HepG2 (cell line): ENCODE measurements at places on chromosomes 11 and 22. TPM values are rescaled to one million over a fixed set of nuclear protein-coding genes. Genes with fewer than 3 reads are reported as not detected.

The UNC93B1 gene
- total RNA-seq, result 2.3 and 8.8 TPM in 2 replicates

The PAX6 gene
- 0.15 TPM in 1 of 2 replicates, not detected in the other for total RNA-seq

The PSMC3 gene
- 214 and 279 TPM in 2 replicates for total RNA-seq

The POU2AF2 gene
- not detected in 2 replicates for total RNA-seq

The TRPM5 gene
- total RNA-seq, result not detected in 2 replicates

The ART5 gene
- 0.52 and 0.93 TPM in 2 replicates for total RNA-seq

The DRD4 gene
- 0.13 TPM in 1 of 2 replicates, not detected in the other for total RNA-seq

The OR5D13 gene
- total RNA-seq, result not detected in 2 replicates

The FOXR1 gene
- not detected in 2 replicates for total RNA-seq

The FOLR2 gene
- not detected in 2 replicates for total RNA-seq

The EEF1G gene
- total RNA-seq, result 1,787 and 2,092 TPM in 2 replicates

The PIH1D2 gene
- total RNA-seq, result 2.7 and 2.8 TPM in 2 replicates

The ATL3 gene
- not detected in 2 replicates for total RNA-seq

The PRR33 gene
- total RNA-seq, result not detected in 2 replicates

The OR5P2 gene
- total RNA-seq, result not detected in 2 replicates

The ART1 gene
- total RNA-seq, result not detected in 2 replicates

The LARGE2 gene
- 10.0 and 21.6 TPM in 2 replicates for total RNA-seq

The SPDYC gene
- 0.15 TPM in 1 of 2 replicates, not detected in the other for total RNA-seq

The FIBP gene
- 62.1 and 66.0 TPM in 2 replicates for total RNA-seq

The OR5A1 gene
- total RNA-seq, result not detected in 2 replicates

The KBTBD3 gene
- total RNA-seq, result 1.7 and 1.8 TPM in 2 replicates

The GAL gene
- not detected in 2 replicates for total RNA-seq

The PHOX2A gene
- not detected in 2 replicates for total RNA-seq

The THY1 gene
- not detected in 2 replicates for total RNA-seq

The SLC5A4 gene
- total RNA-seq, result not detected in 2 replicates

The OR4P4 gene
- total RNA-seq, result not detected in 2 replicates

The SULT4A1 gene
- total RNA-seq, result not detected in 2 replicates

The HBB gene
- total RNA-seq, result not detected in 2 replicates

The MS4A4E gene
- total RNA-seq, result not detected in 2 replicates

The SAC3D1 gene
- total RNA-seq, result 33.2 and 36.3 TPM in 2 replicates

The CDC42BPG gene
- total RNA-seq, result 0.77 and 1.4 TPM in 2 replicates

The GGT5 gene
- total RNA-seq, result 0.35 and 0.69 TPM in 2 replicates

The TRIM48 gene
- total RNA-seq, result not detected in 2 replicates

The TMEM86A gene
- 0.07 TPM in 1 of 2 replicates, not detected in the other for total RNA-seq

The AKIP1 gene
- 20.3 and 21.6 TPM in 2 replicates for total RNA-seq

The ALDH3B1 gene
- 4.0 and 4.5 TPM in 2 replicates for total RNA-seq

The OR4A16 gene
- not detected in 2 replicates for total RNA-seq

The KCNJ5 gene
- total RNA-seq, result not detected in 2 replicates

The UBQLN3 gene
- not detected in 2 replicates for total RNA-seq

The ANO9 gene
- 1.5 and 8.9 TPM in 2 replicates for total RNA-seq

The GDPD4 gene
- total RNA-seq, result not detected in 2 replicates

The FXYD2 gene
- total RNA-seq, result 106 and 107 TPM in 2 replicates

The TYMP gene
- total RNA-seq, result 2.3 and 3.9 TPM in 2 replicates

The PSMD13 gene
- 117 and 172 TPM in 2 replicates for total RNA-seq

The CUL5 gene
- total RNA-seq, result 24.7 and 35.5 TPM in 2 replicates

The SMTNL1 gene
- not detected in 2 replicates for total RNA-seq
